ENCODE measurements at places on chromosomes 4 and X.

- DNase-seq = no peak
Measured at GRCh38 chrX:141142946-141143345, 34.0 kb downstream of the LDOC1 start.

GRCh38 chr4:128456171-128456570 lies 168.6 kb upstream of the PGRMC2 start:
- no peak for DNase-seq

DNA sequence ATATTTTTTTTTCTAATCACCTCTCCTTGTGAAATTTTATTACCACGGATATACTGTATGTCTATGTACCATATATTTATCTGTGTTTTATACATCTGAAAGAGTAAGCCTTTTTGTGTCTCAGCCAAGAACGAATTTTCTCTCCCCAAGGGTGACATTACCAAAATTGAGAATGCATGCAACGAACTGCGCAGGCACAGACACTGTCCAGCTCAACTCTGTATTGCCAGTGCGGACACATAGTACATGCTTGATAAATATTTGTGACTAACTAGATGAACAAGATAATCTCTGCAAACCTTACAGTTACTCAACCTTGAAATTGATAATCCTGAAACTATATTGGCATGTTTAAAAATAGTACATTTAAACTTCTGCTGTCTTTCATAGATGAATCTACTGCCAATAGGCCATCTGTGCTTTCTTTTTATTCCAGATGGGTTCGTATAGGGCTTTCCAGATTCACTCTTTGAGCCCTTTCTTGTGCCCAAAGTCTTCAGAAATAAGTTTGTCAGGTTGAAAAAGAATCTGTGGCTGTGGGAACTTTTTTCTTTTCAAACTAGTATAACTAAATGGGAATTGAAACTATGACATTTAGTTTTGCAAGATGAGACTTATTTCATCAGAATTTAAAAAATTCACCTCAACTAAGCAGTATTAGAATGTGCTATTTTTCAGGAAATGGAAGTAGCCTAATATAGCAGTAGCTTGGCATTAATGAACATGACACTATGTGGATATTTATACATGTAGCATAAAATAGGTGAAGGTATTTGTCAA lies 38.9 kb downstream of the DTHD1 start:
- DNase-seq = no peak

DNA sequence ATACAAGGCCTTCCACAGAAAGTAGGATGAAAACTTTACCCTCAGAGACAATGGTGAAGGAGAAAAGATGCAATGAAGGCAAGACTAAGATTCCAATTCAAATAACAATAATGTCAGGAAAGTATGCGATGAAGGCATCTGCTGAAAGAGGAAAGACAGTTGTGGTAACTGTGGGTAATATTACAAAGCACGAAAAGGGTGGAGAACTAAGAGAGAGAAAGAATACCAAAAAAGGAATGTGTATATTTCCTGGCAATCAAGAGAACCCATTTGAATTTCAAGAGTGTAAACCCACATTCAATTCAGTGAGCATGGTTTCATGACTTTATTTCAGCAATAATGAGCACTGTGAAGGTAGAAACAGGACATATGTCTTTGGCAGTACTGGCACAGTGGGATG lies 225.5 kb downstream of the PALLD start:
- no peak for DNase-seq

- DNase-seq = no peak
Measured at GRCh38 chrX:20393944-20394343, 127.2 kb upstream of the RPS6KA3 start.

DNA sequence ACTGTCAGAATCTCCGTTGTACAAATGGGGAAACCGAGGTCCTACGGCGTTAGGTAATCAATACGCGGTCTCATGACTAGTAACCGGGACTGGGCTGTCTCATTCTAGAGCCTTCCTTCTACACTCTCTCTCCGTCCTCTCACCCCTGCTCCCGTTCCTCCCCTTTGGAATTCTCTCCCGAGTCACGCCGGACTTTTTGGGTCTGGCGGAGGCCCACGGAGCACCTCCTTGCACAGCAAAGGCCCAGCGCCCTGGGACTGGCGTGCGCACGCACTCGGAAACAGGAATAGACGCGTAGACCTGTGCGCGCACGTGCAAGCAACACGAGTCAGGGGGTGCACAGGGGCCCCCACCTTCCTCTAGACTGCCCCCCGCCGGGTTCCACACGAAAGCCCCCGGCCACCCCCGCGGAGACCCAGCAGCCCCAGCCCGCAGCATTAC lies 361 bp downstream of the QDPR start:
- peak; percentile 57 for DNase-seq
